ENCODE measurements at places on chromosomes 5 and 9.
A peak's percentile ranks its signal among the peaks of the same experiment; 100 is the strongest.

GRCh38 chr5:61918611-61919010 is 387.4 kb upstream of the KIF2A start:
- no peak for DNase-seq

GRCh38 chr9:35923927-35924763 is 14.9 kb downstream of the SPAAR start:
- no peak for DNase-seq

- peak; percentile 89 for DNase-seq
Measured at GRCh38 chr5:172640822-172641358, at the start of gene NEURL1B. Gene NEURL1B (plus strand): TSS chr5:172641263. CDS start chr5:172641407, 144 bp downstream.

DNA sequence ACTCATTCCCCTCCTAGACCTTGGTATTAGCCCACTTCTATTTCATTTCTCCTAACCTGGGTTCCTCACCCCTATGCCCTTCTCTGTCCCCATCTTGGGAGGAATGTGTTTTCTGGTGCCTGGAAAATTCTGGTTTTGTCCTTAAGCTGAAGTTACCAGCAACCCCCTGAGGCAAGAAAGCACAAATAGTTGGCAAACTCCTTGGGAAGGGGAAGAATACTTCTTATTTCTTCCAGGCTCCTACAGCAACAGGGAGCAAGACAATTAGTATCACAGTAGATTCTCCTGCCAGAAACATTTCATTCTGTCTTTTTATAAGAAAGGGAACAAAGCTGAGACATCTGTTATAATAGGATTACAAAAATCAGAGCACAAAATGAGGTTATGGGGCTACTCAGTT is 142.5 kb downstream of the SNCAIP start:
- no peak for DNase-seq

DNA sequence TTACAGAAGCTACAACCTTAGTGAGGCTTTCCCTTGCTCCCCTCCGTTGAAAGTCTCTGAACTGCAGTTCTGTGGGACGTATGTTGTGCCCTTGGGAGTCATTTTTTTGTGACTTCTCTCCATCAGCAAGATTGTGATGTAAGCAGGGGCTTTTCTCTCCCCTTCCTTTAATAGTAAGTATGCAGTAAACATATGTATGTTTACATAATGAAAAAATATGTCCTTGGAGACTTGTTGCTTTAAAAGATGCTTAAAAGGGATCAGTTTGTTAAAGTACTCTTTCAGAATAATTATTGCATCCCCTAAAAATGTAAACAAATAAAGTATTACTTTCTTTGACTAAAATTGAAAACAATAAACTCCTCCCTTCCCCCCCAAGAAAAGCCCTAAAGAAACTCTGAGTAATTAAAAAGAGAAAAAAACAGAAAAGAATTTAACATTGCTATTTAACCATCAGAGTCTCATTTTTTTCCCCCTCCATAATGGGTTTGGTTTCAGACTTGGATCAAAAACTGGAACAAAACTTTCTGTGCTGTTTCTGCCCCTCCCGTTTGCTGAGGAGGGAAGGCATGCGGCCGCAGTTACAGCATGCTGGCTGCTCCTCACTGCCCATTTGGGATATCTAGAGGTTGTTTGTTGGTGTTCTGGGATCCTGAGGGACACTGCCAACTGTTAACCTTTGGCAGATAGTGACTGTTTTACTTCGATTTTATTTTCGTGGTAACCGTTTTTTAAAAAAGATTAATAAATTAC is 40.2 kb downstream of the TRIO start:
- DNase-seq: no peak

DNA sequence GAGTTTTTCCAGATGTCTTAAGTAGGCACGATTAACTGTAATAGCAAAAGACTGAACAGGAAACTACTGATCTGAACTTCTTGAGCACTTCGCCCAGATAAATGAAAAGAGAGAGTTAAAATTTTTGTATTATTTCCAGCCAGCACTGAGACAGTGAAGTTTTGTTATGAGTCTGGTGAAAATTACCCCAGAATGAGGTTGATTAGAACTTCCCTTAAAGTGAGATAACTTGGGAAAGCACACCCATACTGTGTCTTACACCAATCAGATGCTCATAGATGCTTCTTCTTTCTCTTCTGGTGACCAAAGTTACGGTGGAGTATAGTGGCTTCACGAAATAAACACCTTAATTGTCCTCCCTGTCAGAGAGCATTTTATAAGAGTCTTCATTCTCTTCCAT is 131.8 kb upstream of the SLC12A2 start:
- DNase-seq: no peak

All from ecto neural progenitor cell (in vitro differentiated cells).